ENCODE measurements at places on chromosomes 5 and 9.

GRCh38 chr5:56480078-56480704, 247.1 kb upstream of the ANKRD55 start:
- no peak for DNase-seq

- DNase-seq = no peak
Observed at GRCh38 chr5:53469946-53470687, 10.3 kb upstream of the FST start.

- no peak for DNase-seq
Observed at GRCh38 chr5:127925916-127926315, 157.7 kb upstream of the SLC12A2 start.

DNA sequence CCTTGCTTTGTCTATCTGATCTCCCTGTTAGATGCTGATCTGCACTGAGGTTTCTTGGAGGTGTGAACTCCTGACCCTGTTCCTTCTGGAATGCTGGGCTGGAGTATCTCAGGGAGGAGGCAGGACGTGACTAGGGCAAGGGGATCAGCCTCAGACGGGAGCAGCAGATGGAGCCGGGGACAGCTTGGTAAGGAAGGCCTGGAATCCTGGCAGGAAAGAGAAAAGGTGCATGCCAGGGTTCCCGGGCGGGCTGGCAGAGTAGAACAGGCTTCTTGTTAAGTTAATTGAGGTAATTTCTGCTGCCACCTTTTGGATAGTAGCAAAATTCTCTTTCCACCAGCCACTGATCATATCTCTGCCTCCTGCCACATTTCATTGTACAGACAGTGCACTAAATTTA, 180.9 kb downstream of the ZNF462 start:
- DNase-seq = no peak

DNA sequence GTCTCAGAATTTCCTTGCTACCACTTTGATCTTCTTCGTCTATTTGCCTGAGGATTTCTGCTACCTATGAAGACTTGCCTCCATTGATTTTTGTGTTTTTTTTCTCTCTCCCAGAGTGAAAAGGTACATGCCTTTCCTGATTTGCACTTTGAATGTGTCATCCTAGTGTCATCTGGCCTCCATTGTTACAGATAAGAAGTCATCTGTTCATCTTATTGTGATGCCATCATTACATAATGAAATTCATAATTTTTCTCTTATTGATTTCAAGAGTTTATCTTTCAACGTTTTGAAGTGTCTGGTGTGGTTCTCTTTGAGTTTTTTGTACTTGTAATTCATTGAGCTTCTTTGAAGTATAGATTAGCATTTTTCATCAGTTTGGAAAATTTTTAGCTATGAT, 144.8 kb downstream of the SH3GL2 start:
- no peak for DNase-seq

GRCh38 chr9:130984521-130984920, 24.5 kb upstream of the LAMC3 start:
- DNase-seq = no peak

- no peak for DNase-seq
Observed at GRCh38 chr9:93629920-93630319, 53.5 kb downstream of the PHF2 start.

GRCh38 chr5:159424123-159424522, 93.8 kb upstream of the IL12B start:
- DNase-seq = no peak

- no peak for DNase-seq
Observed at GRCh38 chr5:137379555-137380286, 119.4 kb downstream of the SPOCK1 start.

- no peak for DNase-seq
Observed at GRCh38 chr5:132096904-132097303, 23.3 kb downstream of the CSF2 start.

DNA sequence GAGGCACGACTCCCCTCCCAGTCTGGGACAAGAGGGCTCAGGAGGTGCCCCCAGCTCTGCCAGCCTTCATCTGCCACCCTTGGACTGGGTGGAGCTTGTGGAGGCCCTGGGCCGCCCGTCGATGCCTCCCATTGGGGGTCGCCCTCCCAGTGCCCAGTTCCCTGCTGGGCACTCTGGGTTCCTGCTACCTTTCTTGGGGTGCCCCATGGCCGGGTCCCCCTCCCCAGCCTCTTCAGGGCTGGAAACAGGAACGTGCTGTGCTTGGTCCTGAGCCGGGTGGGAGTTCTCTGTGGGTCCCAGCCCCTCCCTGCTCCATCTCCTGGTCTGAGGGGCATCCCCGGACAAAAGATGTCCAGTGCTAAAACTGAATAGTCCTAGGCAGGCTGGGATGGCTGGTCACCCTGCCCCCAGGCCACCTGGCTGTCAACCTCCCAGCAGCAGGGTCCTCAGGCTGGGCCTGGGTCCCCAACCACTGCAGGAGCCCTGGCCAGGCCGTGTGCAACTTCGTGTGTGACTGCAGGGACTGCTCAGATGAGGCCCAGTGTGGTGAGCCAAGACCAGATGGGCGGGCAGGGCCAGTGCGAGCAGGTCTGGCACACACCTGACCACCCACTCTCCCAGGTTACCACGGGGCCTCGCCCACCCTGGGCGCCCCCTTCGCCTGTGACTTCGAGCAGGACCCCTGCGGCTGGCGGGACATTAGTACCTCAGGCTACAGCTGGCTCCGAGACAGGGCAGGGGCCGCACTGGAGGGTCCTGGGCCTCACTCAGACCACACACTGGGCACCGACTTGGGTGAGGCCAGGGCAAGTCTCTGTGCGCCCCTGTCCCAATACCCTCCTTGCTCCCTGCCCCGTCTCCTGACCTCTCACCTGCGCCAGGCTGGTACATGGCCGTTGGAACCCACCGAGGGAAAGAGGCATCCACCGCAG, 784 bp downstream of the MAMDC4 start:
- peak; percentile 13 for DNase-seq

DNA sequence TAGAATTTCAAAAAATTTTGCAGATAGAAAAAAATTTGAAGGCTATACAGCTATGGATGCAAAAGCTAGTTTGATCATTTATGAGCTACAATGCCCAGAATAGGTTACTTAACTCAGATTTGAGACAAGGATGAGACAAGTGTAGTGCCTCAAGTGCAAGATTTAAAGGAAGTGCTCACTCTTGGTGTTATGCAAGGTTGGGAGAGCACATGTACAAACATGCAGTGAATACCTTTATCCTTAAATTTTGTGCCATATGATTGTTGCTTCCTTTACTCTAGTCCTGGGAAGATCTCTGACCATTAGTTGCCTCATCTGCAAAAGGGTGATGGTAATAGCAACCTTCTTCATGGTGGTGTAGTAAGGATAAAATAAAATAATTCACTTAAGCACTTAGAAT, 31.7 kb upstream of the PPP2R2B start:
- no peak for DNase-seq

DNA sequence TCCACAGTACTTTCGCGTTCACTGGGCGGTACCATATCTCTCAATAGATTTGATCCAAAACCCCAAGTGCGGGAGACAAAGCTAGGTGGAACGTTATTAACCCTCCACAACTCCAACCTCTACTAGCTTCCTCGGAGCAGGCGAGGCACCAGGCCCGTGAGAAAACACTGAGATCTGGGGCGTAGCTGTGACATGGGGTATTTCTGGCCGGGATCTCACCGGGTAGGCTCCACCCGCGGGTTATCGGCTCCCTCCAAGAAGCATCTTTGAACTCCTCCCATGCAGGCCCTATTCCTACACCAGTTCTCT, 350 bp upstream of the SLC25A46 start:
- no peak for DNase-seq

DNA sequence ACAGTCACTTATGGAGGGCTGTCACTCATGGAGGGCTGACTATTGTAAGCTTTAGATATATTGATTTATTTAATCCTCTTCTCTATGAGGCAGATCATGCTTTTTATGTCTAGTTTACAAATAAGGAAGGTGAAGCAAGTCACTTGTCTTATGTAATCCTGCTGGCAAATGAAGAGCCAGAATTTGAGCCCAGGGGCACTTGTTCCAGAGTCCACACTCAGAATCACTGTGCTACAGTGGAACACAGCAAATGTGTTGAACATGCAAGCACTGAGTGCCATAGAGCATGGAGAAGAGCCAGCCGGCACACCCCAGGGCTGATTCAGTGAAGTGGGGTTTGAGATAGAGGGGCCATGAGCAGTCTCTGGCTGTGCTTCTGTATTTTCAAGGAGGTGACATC, 326.6 kb downstream of the MARCHF11 start:
- DNase-seq = no peak

DNA sequence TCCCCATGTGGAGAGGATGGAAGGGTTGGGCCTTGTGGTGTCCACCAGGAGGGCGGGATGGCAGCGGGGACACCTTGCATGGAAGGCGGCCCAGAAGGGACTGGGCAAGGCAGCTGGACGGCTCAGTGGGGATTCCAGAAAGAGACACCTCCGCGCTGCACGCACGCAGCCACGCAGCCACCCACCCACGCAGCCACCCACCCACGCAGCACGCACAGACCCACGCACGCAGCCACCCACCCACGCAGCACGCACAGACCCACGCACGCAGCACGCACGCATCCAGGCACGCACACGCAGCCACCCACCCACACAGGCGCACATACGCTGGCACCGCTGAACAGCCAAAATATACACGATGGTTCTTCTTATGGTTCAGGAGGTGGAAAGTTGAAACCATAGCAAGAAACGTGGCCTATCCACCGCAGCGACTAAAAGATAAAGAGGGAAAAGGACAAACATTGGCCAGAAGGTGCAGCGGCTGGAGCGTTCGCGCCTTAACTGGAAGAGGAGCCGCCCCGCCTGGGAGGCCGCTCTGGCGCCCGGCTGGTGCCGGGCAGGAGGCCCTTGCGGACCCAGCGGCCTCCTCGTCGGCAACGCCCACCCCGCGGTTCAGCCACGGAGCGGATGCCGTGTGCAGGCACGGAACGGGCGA, 22.2 kb upstream of the EXOC3 start:
- no peak for DNase-seq

DNA sequence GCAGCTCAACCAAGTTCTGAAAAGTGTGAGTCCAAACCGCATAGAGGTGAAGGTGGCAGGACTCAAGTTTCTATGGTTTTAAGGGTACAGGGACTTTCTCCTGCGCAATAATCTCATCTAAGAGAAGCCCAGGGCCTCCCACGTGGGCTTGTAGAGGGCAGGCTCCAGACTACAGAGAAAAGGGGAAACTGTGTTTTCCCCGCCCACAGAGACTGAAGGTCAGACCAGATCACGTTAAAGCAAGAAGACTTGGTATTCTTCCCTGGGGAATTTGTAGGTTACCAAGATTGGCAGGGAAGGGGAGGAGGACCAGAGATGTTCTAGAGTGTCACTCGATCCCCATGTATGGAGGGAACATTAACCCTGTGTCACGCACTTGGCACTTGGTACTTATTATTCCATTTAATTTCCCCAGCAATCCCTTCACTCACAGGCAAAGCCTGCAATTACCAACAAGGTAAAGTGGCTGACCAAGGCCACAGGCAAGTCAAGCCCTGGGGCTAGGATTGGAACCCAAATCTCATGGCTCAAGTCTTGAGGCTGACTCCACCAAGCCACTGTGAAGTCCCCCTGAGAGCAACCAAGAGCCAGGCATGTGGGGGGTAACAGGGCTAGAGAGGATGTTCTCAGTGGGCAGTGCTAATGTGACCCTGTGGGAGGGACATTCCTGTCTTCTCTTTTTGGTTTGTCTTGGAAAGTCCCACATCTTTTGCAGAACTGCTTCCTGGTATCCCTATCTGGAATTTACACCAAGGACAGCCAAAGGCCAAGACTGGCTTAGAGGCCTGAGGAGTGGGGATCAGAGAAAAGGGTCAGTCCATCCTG, 18.3 kb upstream of the NEK6 start:
- DNase-seq = no peak

DNA sequence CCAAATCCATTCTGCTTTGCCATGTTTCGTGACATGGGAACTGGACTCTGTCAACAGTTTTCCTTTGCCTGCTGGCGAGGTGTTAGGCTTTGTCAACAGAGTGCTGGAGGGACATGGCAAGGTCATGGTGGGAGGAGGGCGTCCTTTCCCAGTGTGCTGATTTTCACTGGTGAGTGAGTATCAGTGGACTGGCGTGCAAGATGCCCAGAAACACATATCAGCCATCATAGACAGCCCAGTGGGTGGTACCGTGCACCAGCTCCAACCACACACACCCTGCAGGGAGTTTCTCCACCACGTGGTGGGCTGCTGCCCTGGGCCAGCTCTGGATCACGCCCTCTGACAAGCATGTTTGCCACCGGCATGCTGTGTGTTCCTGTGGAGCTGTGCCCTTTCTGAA, 50.0 kb upstream of the ABL1 start:
- DNase-seq = no peak

DNA sequence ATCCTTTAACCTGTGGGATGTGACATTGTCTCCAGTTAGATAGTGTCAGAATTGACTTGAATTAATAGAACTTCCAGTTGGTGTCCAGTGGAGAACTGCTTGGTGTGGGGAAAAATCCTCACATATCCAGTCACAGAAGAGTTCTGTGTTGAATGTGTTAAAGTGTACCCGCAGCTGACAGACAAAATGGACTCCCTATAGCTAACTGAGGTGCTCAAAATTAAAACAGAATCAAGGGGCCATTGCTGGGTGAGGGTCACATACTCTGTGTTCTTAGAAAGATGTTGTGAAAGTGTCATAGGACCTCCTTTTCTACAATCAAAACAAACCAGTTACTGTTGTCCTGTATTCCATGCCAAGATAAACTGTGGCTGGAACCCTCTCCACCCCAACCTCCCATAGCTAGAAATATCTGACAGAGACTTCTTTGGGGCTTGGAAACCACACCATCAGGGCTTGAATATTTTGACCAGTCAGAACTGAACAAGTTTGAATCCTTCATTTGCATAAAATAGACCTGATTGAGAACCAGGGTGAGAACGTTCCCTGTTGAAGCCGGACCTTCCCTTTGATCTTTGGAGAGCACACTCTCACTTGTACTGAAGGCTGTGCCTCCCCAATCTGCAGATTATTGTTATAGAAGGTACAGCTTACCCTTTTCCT, 164.0 kb upstream of the ZNF608 start:
- DNase-seq = no peak

DNA sequence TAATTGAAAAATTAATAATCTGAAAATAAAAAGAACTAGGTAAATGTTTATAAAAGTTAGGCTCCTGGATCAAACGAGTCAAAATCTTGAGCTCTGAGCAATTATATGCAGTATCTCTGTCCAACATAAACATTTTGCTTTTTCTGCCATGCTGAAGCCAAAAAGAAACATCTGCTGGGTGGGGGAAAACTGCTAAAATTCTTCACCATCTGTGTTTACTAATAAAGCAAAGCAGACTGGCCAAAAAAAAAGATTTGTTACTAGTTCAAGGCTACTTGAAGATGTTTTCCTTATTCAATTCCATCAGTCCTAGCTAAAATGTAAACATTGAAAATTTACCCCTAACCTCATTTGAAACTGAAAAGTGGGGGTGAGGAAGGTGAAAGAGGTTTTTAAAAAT, 29.7 kb downstream of the GTF3C4 start:
- DNase-seq = no peak

GRCh38 chr5:151509231-151509630, 61.8 kb downstream of the SLC36A1 start:
- DNase-seq = no peak

GRCh38 chr5:57219386-57219785, 45.5 kb downstream of the GPBP1 start:
- DNase-seq = peak; percentile 18

Measured in T-helper 1 cell (primary cell).